Endothelial cell (in vitro differentiated cells): ENCODE measurements at places on chromosomes 7 and 10. TPM values are rescaled to one million over a fixed set of nuclear protein-coding genes. Genes with fewer than 3 reads are reported as not detected.

GRCh38 chr10:16965740-16966447 lies 148.7 kb upstream of the RSU1 start:
- peaks cover 9% of the 10 kb centered on the region for H3K27me3 ChIP-seq
- H3K4me3 ChIP-seq: no peak overlapping the region
- peaks cover 4% of the 10 kb centered on the region for H3K36me3 ChIP-seq
- DNase-seq: no peak

AZGP1 gene
- total RNA-seq: not detected

GRCh38 chr10:69344591-69345252 lies 66.4 kb downstream of the HK1 start:
- H3K4me1 ChIP-seq: peaks cover 80% of the 10 kb centered on the region
- H3K4me3 ChIP-seq: peak overlapping the region; percentile 42
- H3K27ac ChIP-seq: peak overlapping the region; percentile 75
- peaks cover 29% of the 10 kb centered on the region for H3K36me3 ChIP-seq
- H3K27me3 ChIP-seq: peaks cover 5% of the 10 kb centered on the region
- no peak for DNase-seq

DNA sequence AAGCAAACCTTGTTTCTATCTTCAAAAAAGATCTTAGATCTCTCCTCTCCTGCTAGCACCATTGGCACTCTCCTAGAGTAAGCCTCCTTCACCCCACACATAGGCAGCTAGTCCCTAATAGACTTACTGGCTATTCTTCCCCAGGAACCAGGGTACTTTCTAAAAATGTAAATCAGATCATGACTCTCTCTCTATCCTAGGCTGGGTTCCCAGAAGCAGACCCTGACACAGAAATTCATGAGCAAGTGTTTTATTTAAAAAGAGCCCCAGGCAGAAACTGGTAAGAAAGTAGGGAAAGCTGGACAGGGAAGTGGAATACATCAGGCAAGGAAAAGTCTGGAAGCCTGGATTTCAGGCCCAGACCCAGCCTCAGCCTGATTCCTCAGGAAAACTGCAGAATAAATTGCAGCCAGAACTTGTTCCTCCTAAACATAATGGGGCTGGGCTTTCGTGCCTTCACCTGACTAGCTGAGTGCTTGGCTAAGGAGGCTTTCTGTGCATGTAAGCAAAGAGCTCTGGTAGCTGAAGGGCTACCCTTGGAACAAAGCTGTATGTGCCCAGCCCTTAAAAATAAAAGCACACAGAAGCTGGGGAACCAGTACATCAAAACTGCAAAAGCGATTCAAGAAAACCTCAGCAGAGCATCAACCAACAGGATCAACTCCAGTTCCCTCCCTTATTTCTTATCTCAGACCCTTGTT lies 18.8 kb upstream of the SORBS1 start:
- H3K4me3 ChIP-seq: no peak overlapping the region
- DNase-seq: no peak
- H3K4me1 ChIP-seq: peaks cover 4% of the 10 kb centered on the region
- H3K27me3 ChIP-seq: no peaks in the 10 kb centered on the region
- no peak overlapping the region for H3K27ac ChIP-seq
- H3K36me3 ChIP-seq: no peaks in the 10 kb centered on the region

GRCh38 chr10:12566161-12567115 lies 217.1 kb downstream of the CAMK1D start:
- no peak overlapping the region for H3K4me3 ChIP-seq
- H3K27me3 ChIP-seq: peaks cover 7% of the 10 kb centered on the region
- peaks cover 5% of the 10 kb centered on the region for H3K4me1 ChIP-seq
- no peaks in the 10 kb centered on the region for H3K36me3 ChIP-seq
- no peak overlapping the region for H3K27ac ChIP-seq
